ENCODE measurements at places on chromosomes 5 and 9.

DNA sequence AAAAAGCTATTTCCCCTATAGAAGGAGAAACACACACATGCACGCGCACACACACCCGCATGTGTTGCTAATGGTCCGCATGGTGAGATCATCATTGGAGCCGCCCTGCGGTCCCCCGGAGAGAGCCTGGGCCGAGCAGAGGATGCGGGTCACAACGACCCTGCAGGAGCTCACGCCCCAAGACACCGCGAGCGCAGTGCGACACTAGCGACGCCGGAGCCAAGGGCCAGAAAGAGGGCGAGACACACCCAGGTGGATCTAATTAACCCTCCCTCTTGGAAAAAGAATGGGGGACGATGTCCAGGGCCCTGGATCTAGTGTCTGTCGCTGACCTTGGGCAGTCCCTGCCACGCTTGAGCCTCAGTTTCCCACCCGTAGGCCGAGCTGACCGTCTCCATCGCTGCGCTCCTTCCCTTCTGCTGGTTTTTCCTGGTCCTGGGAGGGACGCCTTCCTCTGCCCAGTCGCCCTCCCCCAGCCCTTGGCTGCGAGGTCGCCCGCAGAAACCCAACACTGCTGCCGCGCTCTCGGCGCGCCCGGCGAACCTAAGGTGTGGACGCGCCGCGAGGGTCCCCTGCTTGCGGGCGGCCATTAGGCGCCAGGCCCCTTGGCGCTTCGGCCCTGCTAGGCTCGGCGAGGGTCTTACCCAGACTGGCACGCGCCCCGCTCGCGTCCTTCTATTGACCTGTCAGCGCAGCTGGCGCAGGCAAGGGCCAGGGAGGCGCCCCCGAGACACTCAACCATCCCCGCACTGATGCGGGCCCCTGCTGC, 47.5 kb upstream of the RNF20 start:
- peak; percentile 46 for DNase-seq

DNA sequence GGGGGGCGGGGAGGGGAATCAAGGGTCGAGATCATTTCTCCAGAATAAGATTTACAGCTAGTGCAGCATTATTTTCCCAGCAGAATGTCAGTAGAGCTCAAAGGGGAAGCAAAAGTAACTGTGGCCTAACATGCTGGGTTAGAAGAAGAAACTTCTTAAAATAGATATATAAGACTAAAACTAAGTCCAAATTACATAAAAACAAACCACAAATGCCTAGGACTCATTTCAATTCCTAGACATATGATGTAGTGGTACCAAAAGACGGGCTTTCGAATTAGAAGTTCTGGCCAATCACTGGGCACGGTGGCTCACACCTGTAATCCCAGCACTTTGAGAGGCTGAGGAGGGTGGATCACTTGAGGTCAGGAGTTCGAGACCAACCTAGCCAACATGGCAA, 20.8 kb upstream of the MELK start:
- no peak for DNase-seq

- DNase-seq: no peak
These were observed 14.6 kb downstream of the RECK start for GRCh38 chr9:36051317-36051716.

GRCh38 chr9:92666912-92667532, 2.9 kb downstream of the IPPK start:
- DNase-seq: no peak

DNA sequence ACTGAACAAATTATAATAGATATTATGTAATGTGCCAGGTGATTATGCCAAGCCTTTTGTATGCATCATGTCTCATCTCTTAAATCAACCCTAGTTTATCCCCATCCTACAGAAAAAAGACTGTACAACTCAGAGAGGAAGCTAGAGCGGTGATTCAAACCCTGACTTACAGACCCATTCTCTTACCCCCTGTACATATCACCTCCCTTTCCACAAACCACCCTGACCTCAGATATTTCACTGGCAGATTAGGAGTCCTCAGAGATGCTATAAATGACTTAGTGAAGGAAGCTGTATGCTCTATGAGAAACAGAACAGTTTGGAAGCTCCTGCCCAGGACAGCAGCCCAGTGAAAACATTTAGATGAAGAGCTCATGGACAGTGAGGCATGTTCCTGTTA, 79.1 kb upstream of the RARS1 start:
- DNase-seq: no peak

GRCh38 chr9:97714435-97714834, 17.3 kb upstream of the XPA start:
- DNase-seq: peak; percentile 33

GRCh38 chr5:169153405-169153804, 147.5 kb downstream of the SLIT3 start:
- peak; percentile 55 for DNase-seq

DNA sequence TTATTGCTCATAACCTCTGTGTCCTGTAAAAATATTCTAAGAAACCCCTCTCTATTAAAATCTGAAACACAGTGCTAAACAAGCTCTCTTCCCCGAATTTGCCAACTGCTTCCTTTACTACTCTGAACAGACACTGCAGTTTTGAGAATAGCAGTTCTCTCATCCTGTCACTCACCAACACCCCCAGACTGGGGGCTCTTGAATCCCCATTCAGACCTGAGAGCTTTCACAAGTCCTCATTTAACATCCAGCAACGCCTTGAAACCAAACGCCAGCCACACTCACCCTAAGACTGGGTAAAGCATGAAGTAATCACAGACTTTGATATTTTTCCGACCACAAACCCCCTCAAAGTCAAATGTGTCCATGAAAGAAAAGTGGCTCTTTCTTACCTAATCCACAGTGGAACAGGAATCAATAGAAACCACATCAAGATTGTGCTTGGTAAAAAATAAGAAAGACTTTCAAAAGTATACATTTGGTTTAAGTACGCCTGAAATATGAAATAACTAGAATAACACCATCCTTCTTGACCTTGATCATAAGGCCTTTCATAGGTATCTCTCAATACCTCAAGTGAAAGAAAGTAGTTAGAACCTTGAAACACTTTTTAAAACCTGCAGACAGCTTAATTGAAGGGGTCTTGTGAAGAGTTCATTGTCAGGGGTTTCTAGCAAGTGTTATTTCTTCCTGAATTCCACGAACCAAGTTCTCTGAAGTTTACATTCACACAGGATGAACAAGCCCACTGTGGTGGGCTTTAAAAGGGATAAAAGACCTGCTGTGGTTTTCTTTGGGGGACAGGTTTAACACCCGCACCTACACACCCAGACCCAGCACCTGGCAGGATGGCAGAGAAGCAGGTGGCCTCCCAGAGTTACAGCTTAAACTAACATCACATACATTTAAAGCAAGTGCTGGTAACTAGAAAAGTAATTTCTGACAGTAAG, 412.6 kb downstream of the MLLT3 start:
- DNase-seq: no peak

GRCh38 chr5:134510970-134511795, 14.3 kb upstream of the JADE2 start:
- DNase-seq: peak; percentile 81

- no peak for DNase-seq
These were observed 811.6 kb upstream of the DMAC1 start for GRCh38 chr9:8611153-8611552.

- no peak for DNase-seq
These were observed 126.7 kb downstream of the MVB12B start for GRCh38 chr9:126453156-126453963.

GRCh38 chr9:135783540-135784245, 81.7 kb downstream of the KCNT1 start:
- no peak for DNase-seq

DNA sequence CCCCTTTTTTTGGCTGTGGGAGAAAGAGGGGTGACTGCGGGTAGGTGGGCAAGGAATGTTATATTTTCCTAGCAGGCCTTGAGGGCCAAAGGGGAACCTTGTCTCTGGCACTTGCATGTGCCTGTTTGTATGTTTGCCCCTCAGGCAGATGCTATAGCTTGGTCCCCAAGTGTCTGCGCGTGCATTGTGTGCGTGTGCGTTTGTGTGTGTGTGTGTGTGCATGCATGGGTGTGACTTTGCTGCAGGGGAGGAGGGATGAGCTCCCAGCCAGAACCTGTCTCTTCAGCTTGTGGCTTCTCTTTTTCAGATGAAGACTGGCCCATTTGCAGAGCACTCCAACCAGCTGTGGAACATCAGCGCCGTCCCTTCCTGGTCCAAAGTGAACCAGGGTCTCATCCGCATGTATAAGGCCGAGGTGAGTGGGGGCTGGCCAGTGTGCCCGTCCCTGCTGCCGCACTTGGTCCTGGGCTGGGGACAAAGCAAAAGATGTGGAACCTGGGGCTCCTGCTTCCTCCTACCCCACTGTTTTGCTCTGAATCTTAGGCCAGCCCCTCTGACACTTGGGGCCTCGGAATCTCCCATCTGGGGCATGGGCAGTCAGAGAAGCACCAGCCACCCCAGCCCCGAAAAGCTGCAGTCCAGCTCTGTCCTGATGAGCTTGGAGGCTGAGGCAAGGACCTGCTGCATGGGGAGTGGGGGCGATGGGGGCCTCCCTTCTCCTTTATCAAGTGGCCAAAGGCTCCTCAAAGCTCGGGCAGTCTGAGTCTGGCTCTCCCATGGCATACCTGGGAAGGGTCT, 31.1 kb downstream of the PTPA start:
- DNase-seq: no peak

DNA sequence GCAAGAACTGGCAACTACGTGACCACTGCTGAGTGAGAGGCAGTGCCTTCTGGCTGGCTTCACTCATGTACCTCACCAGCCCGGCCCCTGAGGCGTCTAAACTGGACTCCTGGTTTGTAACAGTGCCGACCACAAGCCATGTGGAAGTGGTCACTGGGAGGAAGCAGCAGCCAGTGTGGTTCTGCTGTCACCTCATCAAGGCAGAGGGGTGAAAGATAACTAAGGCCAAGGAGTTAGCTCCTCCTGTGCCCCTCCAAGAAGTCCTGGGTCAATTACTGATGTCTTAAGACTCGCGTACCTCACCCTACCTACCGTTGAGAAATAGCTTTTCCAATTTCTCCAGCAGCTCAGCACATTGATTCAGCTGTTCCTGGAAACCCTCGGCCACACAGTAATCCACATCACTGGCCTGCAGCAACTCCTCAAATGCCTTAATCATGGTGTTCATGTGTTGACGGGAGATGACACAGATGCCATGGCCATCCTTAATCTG, 142.9 kb downstream of the CDK5RAP2 start:
- DNase-seq: no peak

DNA sequence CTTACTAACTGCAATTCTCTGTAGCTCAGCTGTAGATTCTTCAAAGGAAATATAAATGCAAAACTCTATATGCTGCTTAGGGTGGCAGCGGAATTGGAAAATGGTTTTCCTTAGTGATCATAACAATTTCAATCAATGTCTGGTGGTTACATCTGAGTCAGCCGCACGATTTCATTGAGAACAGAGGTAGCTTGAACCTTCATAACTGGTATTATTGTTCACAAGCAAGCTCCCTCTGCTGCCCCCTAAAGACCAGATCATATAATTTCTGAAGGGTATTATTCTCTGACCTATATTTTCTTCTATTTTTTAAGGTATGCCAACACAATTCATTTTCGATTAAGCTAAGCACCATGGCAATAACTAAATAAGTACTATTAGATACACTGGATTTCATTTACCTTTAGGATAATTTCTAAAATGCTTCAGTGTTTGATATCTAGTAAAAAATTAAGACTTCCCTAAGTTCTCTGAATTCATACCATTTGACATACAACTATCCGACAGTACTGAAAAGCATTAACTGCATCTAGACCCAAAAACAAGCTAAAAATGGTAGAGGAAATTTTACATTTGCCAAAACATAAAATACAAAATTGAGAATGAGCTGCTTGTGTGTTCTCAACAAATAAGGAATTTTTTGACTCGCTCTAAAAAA, 181.1 kb upstream of the SPEF2 start:
- DNase-seq: peak; percentile 70

DNA sequence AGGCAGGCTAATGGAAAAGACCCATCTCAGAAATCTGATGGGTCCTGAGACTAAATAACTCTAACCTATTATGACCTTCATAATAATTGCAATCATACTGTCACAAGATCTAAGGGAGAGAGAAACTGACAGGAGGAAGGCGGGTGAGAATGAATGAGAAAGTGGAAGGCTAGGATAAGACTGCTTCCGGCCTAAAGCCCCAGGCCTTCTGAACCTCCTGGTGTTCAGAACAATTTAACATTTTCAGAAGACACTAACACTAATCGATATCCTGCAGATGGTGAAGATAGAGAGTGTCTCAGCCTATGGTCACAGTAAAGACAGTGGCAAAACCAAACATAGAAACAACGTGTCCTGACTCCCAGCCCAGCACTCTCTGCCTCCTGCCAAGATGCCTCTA, 1.2 kb downstream of the RPS14 start:
- no peak for DNase-seq

DNA sequence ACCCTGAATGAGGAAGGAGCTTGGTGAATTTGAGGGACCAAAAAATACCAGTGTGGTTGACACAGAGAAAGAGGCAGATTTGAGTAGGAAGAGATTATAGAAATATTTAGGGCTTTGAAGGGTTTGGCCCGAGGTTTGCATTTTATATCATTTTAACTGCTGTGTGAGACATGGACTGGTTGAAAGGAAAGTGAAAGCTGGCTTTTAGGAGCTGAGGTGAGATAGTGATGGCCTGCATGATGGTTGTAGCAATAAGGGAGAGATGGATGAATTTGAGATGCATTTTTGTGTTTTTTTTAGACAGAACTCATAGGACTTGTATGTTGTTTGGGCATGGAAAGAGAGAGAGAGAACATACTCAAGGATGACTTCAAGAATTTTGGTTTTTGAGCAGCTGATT, 21.7 kb downstream of the FER start:
- DNase-seq: no peak

- DNase-seq: no peak
These were observed 692 bp downstream of the PSAT1 start for GRCh38 chr9:78297672-78297961.

GRCh38 chr5:122165559-122166078, 36.3 kb downstream of the ZNF474 start:
- DNase-seq: peak; percentile 37

GRCh38 chr5:170885809-170886208, 24.0 kb downstream of the RANBP17 start:
- no peak for DNase-seq

- DNase-seq: no peak
These were observed 440.6 kb upstream of the IZUMO3 start for GRCh38 chr9:24986331-24986730.

GRCh38 chr5:149227168-149227826, 44.4 kb upstream of the AFAP1L1 start:
- peak; percentile 21 for DNase-seq

DNA sequence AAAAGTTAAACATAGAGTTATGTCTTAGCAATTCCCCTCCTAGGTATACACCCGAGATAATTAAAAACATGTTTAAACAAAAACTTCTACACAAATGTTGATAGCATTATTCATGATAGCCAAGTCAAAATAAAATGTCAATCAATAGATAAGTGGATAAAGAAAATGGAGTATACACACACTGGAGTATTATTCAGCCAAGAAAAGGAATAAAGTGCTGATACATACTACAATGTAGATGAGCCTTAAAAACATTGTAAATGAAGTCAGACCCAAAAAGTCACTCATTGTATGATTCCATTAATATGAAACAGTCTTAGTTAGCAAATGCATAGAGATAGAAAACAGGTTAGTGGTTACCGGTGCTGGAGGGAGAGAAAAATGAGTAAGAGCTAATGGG, 34.3 kb upstream of the SHB start:
- DNase-seq: no peak
